Renal cortical epithelial cell (primary cell): ENCODE measurements at places on chromosomes 5 and 9.

- DNase-seq = no peak
Observed at GRCh38 chr9:81637276-81637675, 52.1 kb downstream of the TLE1 start.

GRCh38 chr5:169044962-169045361, 256.0 kb downstream of the SLIT3 start:
- no peak for DNase-seq

GRCh38 chr9:132465131-132465635, 55.2 kb downstream of the CFAP77 start:
- no peak for DNase-seq

GRCh38 chr5:126455728-126456127, 32.5 kb downstream of the GRAMD2B start:
- no peak for DNase-seq

- no peak for DNase-seq
Observed at GRCh38 chr9:33907347-33907746, 90.4 kb downstream of the UBE2R2 start.
